CD4-positive, CD25-positive, alpha-beta regulatory T cell (primary cell): ENCODE measurements at places on chromosomes 1 and 21.

- DNase-seq: no peak
Measured at GRCh38 chr1:101293461-101294051, 56.7 kb downstream of the S1PR1 start.

GRCh38 chr21:36792505-36792967, 93.6 kb downstream of the SIM2 start:
- DNase-seq: no peak

DNA sequence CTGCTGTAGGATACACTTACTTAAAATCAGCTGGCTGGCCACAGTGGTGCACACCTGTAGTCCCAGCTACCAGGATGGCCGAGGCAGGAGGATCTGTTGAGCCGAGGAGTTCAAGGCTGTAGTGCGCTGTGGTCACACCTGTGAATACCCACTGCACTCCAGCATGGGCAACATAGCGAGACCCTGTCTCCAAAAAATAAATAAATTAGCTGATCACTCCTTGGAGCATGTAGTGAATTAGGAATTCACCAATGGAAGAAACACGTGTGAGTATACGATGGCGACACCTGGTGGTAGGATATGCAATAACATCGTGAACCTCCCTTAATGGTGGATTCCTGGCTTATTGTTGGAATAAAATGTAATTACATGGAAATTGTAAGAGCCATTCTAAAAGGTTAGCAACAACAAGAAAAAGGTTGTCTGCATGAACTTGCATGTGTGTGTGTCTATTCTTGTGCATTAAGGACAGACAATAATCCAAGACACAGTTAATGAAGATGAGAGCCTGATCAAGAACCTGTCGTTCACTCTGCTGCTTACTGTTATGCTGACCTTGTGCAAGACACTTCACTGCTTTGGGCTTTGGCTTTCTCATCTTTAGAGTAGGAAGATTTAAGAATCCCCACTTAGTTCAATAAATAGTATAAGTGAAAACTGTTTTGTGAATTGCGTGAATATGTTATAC, 38.6 kb upstream of the COX20 start:
- DNase-seq: peak; percentile 52

- DNase-seq: peak; percentile 89
Measured at GRCh38 chr1:116418091-116418830, 45.2 kb downstream of the ATP1A1 start.

DNA sequence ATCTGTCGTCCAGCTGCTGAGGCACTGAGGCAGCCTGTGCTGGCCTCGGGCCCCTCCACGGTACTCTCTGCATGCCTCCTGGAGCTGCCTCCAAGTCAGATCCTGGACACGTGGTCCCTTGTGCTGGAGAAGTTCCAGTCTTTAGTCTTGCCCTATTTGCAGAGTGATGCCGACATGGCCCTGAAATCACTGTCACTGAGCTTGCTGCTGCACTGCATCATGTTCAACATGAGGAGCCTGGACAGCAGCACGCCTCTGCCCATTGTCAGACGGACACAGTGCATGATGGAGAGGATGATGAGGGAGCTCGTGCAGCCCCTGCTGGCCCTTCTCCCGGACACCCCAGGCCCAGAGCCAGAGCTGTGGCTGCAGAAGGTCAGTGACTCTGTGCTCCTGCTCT, 10.0 kb downstream of the URB2 start:
- DNase-seq: no peak

GRCh38 chr1:201332021-201332420, 45.5 kb downstream of the TNNT2 start:
- no peak for DNase-seq

DNA sequence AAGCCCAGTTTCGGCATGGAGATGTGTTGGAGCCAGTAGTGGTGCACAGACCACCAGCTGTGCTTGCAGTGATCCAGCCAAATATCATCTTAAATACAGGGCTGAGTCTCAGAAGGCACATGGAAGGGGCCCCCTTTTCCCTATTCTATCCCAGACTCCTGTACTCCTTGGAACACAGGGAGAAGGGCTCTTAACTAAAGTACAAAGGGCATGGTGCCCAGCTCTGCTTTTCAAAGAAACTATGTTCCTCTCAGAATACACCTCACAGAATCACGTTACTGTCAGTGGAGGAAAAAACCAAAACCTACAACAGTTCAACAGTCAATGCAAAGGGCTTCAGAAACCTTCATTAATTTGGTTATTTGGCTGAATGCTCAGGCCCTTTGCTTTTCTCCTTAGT, 180.6 kb upstream of the C1orf105 start:
- no peak for DNase-seq

DNA sequence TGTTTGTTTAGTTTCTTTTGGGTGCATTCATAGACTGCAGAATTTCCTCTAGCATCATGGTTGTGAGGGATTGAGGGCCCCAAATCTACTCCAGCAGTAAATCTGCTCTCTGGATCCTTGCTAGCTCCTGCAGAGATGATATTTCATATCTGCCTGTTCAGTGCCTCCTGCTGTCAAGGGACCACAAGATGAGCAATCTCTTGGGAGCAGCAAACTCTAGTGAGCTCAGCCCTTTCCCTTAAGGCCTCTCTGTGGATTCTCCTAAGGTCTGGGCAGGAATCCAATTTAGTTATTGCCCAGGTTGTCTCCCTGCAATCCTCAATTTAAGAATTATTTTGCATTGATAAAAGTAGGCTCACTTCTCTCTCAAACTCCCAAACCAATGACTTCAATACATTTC, 76.9 kb downstream of the RGS18 start:
- DNase-seq: no peak

GRCh38 chr1:50724626-50725286, 235.3 kb downstream of the FAF1 start:
- DNase-seq: peak; percentile 69

- no peak for DNase-seq
Measured at GRCh38 chr1:2583331-2583791, 3.2 kb upstream of the PRXL2B start.

- DNase-seq: no peak
Measured at GRCh38 chr1:167763525-167764220, 41.9 kb downstream of the MPZL1 start.

DNA sequence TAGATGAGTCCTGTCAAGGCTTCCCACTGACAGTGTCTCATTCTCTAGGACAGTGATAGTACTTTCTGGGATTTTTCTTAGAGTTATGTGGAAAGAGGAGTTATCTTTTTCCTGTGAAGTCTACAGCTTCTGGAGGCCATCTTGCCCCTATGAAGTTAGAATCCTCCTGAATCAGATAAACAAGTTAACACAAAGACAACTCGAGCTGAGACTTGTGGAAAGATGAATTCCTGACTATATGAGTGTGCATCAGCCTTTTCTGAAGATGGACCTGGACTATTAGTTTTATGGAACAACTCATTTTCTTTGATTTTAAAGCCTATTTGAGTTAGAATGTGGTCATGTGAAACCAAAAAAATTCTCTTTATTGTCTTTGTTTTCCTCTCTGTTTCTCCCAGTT, 290.9 kb downstream of the LRRIQ3 start:
- no peak for DNase-seq

DNA sequence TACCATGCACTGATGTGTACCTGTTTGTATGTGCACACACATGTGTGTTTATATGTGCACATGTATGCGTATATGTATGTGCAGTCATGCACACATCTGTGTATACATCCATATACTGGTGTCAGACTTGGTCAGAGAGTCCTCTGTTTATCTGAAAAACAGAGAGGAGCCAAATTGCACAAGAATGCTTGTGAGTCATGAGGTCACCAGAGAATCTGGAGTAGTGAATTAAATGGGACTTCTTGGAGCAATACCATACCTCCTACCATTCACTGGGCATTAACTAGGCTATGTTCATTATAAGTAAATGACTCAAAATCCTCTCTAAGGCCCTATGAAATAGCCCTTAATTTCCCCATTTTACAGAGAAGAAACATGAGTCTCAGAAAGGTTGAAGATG, 272.1 kb upstream of the C1orf87 start:
- no peak for DNase-seq

DNA sequence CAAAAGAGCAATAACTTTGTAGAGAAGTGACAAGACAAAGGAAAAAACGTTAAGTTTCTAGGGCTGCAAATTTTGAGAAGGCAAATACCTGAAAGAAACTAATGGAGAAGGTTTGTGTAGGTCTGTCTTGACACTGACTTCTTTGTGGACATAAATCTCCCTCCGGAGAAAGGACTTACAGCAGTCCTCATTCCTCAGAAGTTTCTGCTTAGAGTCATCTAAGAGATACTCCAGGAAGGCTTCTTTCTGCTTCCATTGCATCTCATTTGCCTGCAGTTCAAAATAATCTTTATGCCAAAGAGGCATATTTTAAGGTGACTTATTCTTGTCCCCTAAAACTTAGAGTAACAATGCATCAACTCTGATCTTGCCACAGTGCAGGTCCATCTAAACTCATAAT, 4.4 kb upstream of the C4BPB start:
- DNase-seq: no peak

GRCh38 chr1:228860911-228861831, 125.9 kb downstream of the RHOU start:
- DNase-seq: no peak

DNA sequence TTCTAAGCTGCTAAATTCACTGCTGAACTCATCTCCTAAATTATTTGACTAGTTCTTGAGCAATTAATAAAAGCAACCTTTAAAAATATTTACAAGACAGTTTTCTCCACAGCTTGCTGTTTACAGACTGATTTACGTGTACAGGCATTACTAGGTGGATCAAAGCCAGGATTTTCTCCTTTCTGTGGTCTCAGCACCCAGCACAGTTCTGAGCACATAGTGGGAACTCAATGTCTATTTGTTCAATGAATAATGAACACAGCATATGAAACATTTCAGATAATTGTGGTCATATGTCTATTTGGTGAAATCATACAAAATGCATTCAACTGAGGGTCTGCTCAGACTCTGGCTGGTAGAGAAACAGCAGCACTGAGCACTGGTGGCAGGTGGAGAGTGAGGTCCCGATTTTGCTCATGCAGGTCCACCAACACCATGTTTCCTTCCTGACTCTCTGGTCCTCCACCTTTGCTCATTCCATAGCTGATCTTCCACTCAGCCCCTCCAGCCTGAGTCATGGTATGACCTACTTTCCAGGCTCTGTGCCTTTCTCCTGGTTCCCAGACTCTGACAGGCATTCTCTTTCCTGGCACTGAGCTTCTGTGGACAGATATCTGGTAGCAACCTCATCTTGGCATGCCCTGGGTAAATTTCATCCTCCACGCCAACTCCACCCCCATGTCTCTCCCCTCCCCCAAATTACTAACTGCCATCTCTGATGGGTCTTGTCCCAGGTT, 311.3 kb downstream of the TGFB2 start:
- DNase-seq: no peak

- DNase-seq: no peak
Measured at GRCh38 chr1:57494530-57495079, 70.7 kb upstream of the DAB1 start.

DNA sequence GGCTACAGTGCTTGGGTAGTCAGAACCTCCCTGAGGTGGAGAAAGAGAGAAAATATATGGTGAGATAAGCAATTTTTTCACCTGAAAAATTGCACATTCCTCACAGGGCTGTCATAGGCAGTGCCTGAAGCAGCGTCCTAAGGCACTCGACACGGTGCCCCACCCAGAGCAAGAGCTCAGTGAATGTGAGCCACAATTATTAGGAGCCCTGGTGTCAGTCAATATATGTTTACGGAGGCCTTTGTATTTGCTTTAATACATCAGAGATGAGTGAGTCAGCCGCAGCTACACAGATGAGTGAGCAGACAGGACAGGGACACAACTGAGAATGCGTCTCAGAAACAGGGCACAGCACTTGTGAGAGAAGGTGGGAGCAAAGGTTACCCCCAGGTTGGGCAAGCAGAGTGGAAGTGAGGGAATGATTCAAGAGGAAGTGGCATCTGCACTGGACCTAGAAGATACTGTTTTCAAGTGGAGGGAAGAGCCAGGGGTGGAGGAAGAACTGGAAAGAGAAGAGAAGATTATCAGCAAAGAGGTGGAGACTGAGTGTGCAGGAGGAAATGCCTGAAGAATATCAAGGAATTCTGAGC, 5.2 kb upstream of the PIGC start:
- no peak for DNase-seq

GRCh38 chr21:41537356-41537755, 29.4 kb upstream of the TMPRSS2 start:
- no peak for DNase-seq

GRCh38 chr1:197127246-197127912, 19.1 kb downstream of the ASPM start:
- no peak for DNase-seq
